ENCODE measurements at places on chromosomes 5 and 9.

- DNase-seq, result no peak
These were observed 194.2 kb upstream of the HAPLN1 start for GRCh38 chr5:83914662-83915418.

GRCh38 chr5:94715768-94716167 is 97.3 kb downstream of the SLF1 start:
- DNase-seq, result no peak

DNA sequence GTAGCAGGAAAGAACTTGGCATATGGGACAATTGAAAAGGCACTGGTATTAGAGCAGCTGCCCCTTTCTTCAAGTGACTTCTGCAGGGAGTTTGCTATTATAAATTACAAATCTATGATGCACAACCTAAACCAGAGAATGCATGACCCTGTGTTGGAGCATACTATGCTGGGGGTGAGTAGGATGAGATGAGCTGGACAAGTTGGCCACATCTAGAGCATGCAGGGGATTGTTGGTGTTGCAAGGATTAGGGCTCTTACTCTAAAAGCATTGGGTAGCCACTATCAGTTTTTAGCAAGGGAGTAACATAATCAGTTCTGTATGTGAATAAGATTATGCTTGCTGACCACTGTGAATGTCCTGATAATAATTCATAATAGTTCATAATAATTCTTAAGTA is 186.7 kb downstream of the KIAA0825 start:
- no peak for DNase-seq

GRCh38 chr5:133246376-133247150 is 194.8 kb downstream of the HSPA4 start:
- DNase-seq, result no peak
